ENCODE measurements at places on chromosomes 13 and 19.

- DNase-seq, result no peak
These were observed 12.0 kb upstream of the FCHO1 start for GRCh38 chr19:17739121-17739875.

DNA sequence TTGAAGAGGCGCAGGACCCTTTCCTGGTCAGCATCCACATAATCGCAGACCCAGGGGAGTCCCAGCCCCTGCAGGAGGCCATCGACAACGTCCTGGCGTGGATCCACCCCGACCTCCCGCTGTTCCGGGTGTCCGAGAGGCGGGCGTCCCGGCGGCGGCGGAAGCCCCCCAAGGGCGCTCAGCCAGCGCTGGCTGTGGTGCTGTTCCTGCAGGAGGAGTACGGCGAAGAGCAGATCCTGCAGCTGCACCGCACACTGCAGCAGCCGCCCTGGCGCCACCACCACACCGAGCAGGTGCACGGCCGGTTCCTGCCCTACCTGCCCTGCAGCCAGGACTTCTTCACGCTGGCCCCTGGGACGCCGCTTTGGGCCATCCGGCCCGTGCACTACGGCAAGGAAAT lies 29.3 kb downstream of the FAM124A start:
- DNase-seq, result no peak

GRCh38 chr13:49238621-49239020 lies 9.1 kb upstream of the CDADC1 start:
- DNase-seq, result no peak

- DNase-seq, result no peak
These were observed 118.0 kb downstream of the RFC3 start for GRCh38 chr13:33935969-33936368.

GRCh38 chr13:91346850-91347201 lies 661 bp upstream of the MIR17HG start:
- DNase-seq, result no peak

GRCh38 chr19:7817801-7818200 lies 12.2 kb upstream of the EVI5L start:
- DNase-seq, result no peak

GRCh38 chr19:18541992-18542940 lies 1.1 kb downstream of the FKBP8 start:
- DNase-seq, result no peak

- no peak for DNase-seq
These were observed 209.1 kb downstream of the IRS2 start for GRCh38 chr13:109577191-109577700.

DNA sequence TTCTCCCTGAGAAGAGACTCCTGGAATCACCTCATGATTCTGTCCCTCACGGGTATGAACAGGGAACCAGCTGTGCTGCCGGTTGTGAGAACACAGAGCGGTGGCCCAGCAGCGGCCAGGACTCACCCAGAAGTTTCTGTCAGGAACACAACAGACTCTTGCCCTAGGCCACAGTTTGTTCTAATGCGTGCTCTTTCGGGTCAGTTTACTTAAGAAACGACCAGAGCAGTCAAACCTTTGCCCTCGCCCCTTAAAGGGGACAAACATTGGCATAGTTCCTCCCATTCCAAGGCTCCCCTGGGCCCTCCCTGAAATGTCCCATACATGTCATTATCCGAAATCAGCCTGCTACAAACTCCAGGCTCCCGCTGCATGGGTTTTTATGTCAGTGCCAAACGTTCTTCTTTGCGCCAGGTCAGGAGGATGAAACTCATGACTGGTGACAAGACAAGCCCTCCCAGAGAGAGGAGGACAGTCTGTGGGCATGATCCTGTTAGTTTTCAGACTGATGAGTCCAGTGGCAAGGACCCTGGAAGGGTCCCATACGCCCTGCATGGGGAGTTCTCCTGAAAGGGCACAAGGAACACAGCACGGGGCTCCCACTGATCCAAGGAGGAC lies 18.3 kb downstream of the ZIC5 start:
- DNase-seq, result no peak

DNA sequence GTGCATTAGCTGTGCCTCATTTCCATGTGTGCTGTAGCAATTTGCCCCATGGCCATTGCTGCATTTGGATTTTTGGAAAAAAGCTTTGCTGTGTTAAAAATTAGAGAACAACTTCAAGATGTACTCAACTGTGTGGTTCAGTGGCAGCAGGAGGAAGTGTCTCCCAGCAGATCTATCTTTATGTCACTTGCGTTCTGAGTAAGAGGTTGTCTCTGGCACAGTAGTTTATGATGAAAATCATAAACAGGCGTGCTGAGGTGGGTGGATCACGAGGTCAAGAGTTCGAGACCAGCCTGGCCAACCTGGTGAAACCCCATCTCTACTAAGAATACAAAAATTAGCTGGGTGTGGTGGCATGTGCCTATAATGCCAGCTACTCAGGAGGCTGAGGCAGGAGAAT lies 29.0 kb upstream of the RNF17 start:
- no peak for DNase-seq

DNA sequence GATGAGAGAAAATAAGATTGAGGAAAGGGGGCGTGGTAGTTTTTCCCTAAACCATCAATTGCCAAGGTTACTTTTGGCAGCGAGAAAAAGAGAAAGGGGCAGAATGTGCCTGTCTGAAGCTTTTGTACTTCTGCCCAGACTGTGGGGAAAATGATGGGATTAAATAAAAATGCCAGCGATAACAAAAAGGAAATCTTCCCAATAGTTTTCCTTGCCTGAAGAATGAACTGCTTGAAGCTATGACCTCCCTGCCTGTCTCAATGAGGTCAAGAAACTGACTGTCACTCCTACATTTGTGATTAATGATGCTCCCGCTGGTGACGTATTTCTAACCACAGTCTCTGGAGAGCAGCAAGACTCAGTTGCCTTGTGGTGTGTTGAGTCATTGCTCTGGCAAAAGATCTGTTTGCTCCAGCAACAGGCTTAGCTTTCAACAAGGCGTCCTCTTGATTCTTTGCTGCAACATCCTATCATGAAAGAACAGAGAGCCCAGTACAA lies 1051.5 kb downstream of the DIAPH3 start:
- DNase-seq, result peak; percentile 64

DNA sequence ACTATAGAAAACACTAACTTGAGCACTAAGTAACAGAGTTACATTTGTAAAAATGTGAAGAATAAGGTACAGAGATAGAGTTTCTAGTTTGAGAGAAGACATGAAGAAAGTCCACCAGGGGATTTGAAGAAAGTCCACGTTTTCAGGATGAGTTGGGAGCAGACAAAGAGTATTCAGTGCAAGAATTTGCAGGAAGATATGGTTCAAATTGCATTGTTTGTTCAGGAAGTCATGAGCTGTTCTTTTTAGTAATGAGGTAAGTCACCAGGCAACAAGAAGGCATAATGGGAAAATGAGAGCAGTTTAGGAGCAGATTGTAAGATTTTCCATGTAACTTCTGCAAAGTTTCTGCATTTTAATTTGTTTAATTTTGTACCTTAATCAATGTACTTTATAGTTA lies 618.0 kb downstream of the DACH1 start:
- DNase-seq, result no peak

- no peak for DNase-seq
These were observed 31.1 kb upstream of the TPM4 start for GRCh38 chr19:16045171-16045570.

- no peak for DNase-seq
These were observed 25.2 kb upstream of the PDCD5 start for GRCh38 chr19:32555786-32556185.

DNA sequence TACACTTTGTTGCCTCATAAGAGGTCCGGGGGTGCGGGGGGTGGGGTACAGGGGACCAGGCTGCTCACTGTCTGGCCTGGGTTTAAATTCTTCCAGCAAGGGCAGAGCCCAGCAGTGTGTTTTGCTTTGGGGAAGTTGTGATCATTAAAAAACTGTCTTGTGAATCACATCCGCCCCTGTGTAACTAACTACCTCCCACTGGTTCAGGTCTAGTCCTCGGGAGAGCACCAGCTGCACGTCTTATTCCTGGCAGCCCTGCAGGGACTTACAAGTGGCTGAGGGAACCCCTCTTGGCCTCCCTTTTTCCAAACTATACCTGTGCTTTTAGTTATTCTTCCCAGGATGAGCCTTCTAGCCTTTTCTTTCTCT lies 127.5 kb downstream of the SIPA1L3 start:
- no peak for DNase-seq

GRCh38 chr13:83184819-83185218 lies 697.5 kb downstream of the SLITRK1 start:
- no peak for DNase-seq

DNA sequence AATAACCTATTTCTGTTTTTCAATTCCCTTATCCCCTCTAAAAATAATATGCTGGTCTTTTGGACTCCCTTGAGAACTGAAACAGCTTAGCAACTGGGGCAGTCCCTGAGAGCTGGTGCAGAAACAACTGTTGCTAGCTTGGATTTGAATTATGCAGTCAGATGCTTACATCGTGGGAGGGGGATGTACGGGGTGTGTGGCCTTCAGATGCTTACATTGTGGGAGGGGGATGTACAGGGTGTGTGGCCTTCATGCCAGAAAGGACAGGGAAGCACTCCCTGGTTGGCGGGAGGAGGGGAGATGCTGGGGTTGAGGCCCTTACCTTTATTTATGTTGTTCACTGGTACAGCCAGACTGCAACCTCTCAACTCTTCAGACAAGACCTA lies 25.6 kb downstream of the LRCH1 start:
- DNase-seq, result no peak

DNA sequence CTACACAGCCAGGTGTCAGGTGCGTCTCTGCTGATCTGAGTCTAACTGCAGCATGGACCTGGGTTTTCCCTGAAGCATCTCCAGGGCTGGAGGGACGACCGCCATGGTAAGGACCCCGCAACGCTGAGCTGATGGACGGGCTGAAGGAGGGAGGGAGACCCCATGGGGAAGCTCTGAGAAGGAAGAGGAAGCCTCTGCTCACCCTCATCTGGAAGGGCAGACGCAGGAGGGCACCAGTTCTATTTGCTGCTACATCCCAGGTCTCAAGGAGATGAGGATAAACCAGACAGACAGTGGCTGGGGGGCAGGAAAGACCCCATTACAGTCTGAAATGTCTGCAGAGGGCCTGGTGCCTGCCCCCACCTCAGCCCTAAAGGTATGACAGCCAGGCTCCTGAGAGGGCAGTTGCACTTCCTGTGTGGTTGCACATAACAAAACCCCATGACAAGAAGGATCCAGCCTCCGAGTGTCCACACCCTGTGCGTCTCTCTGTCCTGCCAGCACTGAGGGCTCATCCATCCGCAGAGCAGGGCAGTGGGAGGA lies at the start of gene LILRA2:
Gene LILRA2, plus strand, starts transcription at position 461 of the 543 bp plus-strand sequence. CDS start 89 bp downstream, outside the sequence.
- DNase-seq, result no peak

GRCh38 chr13:76783798-76784197 lies 102.4 kb downstream of the KCTD12 start:
- DNase-seq, result no peak

- no peak for DNase-seq
These were observed 102.6 kb downstream of the DOCK9 start for GRCh38 chr13:98875146-98875729.

DNA sequence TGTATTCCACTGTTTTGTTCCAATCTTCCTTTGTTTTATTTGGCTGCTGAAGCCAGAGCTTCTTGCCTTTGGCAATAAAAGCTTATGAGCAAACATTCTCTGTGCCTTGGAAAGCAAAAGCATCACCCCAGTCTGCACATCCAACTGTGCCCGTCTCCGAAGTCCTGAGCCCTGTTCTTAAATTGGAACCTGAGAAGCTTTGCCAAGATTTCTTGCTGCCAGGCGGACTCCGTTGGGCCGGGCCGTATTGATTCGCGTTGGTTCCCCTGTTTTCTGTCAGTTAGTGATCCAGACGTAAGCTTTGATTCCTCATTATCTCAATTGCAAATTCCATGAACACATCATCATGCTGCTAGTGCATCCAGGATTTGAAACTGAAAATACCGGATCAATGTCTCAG lies 793.0 kb downstream of the OLFM4 start:
- no peak for DNase-seq

DNA sequence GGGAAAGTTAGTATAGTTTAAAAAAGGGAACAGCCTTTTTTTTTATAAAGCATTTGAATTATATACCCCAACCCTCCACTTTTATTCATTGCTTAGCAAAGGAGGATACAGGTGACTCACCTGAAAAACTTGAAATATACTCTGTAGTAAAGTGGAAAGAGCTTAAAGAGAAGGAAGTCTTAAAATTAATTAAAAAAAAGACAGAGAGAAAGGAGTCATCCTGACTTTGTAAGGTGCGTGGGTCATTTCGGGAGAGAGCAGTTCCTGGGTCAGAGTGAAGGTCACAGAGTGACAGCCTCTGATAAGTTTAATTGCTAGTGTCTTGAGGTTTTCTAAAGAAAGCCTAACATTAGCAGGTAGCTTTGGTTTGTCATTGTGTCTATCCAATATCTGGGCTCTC lies 310.3 kb downstream of the KLF5 start:
- DNase-seq, result no peak

DNA sequence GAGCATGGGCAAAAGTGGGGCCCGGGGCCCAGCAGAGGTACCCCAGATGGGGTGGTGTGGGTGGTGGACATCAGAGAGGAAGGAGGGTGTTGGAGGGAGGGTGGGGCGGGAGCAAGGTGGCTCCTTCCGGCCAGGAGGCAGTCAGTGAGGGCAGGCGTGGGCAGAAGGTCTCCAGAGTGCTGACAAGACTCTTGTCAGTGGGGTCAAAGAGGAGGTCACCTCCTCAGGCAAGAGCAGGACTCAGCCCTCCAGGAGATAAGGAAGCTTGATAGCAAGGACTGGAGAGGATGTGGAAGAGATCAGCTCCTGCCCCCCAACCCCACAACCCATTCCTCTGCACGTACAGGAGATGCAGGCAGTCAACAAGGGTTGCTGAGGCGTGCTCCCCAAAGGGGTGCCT lies 9.8 kb downstream of the GJA3 start:
- DNase-seq, result no peak

DNA sequence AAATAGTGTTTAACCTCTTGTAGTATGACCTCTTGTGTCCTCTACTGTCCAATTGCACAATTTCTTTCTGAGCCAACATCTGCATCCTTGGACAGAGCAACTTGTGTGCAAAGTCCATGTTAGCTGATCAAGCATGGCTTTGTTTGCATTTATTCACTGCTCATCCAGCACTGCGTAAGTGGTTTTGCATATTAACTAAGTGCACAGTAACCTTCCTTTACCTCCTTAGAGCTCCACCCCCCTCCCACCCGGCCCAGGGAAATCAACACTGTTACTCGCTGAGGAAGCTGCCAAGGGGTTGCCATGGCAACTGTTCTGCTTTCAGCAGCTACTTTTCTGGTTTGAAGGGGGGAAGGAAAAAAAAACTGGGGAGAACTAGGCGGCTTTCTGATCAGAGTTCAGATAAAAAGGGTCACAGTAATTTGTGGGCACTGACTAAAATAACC lies 153.5 kb upstream of the KLF12 start:
- DNase-seq, result peak; percentile 97
